NCI-H748 treated with DMSO at 0.1 percent for 48 hours (cell line): ENCODE measurements at places on chromosomes 2 and 18.

DNA sequence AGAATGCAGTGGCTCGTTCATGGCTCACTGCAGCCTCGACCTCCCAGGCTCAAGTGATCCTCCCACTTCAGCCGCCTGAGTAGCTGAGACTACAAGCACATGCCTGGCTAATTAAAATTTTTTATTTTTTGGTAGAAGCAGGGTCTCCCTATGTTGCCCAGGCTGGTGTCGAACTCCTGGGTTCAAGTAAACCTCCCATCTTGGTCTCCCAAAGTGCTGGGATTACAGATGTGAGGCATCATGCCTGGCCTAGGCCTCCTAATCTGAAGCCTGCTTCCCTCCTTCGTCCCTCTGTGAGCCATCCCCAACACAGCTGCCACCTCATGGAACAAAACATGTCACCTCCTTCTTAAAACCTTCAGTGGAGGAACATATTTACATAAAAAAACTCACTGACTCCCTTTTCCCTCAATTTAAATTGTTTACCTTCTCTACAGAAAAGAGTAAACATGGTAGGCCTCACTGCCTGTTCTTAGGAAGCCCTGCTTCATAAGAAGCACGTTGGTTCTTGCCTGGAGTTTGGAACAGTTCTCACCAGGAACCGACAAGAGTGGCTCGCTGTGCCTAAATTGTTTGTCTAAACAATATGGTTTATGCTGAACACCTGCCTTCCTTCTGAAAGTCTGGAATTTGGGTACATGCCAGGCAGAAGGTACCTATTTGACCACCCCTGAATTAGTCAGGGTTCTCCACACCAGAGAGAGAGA is 12.1 kb upstream of the RHOB start:
- DNase-seq = no peak

DNA sequence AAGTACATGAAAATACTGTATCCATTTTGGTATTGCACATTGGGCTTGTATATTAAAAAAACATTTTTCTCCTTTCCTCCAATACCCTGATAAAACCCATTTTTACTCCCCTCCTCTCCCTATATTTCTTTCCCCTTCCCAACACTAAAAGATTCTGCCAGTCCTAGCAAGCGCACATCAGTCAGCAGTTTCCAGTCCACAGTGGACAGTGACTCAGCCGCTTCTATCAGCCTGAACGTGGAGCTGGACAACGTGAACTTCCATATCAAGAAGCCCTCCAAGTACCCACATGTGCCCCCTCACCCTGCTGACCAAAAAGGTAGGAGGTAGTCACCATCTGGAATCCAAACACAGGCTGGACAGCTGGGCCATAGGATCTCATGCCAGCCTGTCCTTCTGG is 38.6 kb downstream of the PIKFYVE start:
- DNase-seq = no peak

DNA sequence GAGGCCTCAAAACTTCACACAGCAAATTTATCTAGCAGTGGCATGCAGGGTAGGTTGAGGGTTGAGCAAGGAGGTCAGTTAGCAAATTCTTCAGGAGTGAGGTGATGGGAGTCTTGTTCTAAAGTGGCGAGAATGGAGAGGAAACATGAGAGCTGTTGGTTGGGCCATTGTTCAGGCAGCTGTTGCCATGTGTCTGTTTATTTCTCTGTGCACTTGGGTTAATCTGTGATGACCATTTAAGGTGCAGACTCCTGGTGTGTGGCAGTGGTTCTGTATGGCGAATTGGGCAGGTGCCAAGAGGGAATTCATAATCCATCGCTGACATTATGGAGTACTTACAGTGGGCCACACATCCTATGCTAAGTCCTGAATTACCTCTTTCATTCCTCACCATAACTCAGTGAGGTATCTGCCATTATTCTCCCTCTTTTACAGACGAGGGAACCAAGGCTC is 30.4 kb downstream of the TMEM178A start:
- peak; percentile 91 for DNase-seq

DNA sequence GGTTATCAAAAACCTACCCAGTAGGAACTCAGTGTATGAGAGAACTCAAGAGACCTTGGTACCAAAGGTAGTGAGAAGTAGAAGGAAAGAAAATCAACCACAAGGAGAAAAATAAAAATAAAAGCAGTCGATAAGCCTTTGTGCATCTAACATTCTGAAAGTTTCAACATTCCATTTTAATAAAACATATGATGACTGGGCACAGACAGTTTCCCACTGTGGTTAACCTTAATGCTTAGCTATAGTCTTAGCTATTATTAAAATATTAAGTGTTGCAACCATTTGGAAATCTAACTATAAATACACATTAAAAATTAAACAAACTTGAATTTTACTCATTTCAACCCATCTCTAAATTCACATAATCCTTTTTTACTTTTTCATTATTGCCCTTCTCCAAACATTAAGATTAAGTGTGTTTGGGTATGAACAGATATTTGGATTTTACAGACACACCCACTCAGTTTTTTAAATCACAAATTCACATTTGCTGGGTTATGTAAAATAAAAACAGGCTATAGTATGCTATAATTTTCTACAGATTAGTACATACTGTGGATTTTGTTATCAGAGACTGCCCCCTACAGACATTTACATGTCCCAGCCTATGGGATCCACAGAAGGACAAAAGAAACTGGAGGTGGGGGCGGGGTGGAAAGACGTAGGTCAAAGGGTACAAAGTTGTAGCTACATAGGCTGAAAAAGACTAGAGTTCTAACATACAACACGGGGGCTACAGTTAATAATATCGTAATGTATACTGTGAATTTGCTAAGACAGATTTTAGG is 32.8 kb downstream of the SRBD1 start:
- peak; percentile 11 for DNase-seq

- DNase-seq = peak; percentile 86
Observed at GRCh38 chr18:43571078-43571689, 293.9 kb upstream of the SYT4 start.

- no peak for DNase-seq
Observed at GRCh38 chr2:43152741-43153647, 73.4 kb downstream of the ZFP36L2 start.

DNA sequence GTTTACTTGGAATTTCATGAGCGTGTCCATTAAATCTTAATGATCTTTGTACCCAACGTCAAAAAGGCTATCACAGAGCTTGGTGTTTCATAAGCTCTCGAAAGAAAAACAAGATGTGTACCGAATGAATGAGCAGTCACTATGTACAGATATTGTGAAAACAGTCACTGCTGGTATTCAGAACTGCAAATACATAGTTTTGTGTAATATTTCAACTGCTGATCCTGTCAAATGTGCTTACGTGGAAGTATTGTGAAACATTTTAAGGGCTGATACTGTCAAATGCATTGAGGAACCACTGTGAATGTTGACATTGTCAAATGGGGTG is 184.2 kb upstream of the KLHL29 start:
- no peak for DNase-seq

GRCh38 chr2:137935591-137935990 is 28.7 kb upstream of the HNMT start:
- no peak for DNase-seq

DNA sequence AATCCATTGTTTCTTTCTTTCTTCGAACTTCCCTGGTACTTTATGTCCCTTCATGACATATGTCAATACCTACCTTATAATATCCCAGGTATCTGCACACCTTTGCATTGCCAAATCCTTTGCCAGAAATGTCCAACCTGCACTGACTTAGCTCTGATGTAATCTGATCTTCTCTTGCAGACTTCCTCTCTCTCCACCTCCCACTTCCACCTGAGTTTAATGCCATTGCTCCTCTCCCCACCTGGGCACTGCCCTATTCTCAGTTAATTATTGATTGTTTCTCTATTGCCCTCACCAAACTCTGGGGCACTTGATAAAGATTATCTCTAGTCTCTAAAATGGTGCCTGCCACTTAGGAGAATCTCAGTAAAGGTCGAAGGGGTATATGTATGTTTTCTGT is 23.0 kb downstream of the ARHGAP15 start:
- DNase-seq = no peak

- DNase-seq = no peak
Observed at GRCh38 chr2:2452961-2453360, 121.9 kb upstream of the MYT1L start.

- DNase-seq = no peak
Observed at GRCh38 chr18:50849419-50849821, 29.5 kb upstream of the ME2 start.

DNA sequence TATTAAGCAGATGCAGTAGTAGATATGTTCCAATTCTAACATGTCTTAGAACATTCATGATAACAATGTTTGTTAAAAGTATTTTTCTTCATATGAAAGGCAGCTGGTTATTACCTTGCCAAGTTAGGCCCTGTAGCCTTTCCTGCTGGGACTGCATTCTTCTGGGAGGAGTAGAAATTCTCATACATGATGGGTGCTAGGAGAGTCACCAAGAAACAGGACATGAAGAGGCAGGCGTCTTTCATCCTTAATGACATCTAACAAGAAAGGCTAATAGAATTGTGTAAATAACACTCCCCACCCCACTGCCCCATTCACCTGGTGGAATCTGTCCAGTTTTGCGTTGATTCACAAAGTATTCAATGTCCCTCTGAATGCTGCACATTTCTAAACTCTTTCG is 24.7 kb upstream of the EPG5 start:
- no peak for DNase-seq

GRCh38 chr2:163984986-163985385 is 249.2 kb upstream of the FIGN start:
- DNase-seq = no peak

DNA sequence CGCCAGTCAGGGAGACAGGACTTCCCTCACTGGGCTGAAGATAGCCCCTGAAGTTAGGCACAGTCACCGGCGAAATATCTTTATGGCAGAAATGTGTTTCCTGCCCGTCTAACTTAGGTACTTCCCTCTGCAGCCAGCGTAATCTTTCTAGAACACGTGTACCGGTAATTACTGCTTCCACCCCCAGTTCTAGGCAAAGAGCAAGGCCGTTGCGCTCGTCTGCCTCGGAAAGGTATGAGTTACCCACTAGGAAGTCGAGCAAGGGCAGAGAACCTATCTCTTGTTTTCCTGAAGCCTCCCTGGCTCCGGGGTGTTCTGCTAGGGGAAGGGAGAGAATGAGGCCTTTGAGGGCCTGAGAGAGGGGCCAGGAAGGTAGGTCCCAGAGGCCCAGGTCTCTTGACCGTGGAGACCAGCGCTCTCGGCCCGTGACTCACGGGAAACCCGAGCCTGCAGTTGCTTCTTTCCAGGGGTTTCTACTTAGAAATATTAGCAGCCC is 70.0 kb downstream of the TWSG1 start:
- DNase-seq = no peak

DNA sequence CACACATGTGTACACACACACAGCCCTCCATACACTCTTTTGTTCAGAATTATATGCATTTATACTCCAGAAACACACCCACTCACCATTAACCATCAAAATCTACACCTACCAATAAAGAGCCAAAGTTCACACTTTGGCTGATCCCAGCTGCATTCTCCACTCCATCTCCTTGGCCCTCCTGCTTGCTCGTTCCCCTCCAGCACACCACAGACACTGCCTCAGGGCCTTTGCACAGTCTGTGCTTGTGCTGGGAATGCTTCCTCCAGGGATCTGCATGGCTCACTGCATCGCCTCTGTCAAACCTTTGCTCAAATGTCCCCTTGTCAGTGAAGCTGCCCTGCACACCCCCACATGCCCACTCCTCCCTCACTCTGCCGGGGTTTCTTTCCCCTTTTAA is 46.0 kb downstream of the POMC start:
- DNase-seq = no peak

- DNase-seq = no peak
Observed at GRCh38 chr2:221999717-222000116, 299.1 kb downstream of the PAX3 start.

GRCh38 chr18:40852406-40852805 is 1102.6 kb upstream of the PIK3C3 start:
- no peak for DNase-seq

DNA sequence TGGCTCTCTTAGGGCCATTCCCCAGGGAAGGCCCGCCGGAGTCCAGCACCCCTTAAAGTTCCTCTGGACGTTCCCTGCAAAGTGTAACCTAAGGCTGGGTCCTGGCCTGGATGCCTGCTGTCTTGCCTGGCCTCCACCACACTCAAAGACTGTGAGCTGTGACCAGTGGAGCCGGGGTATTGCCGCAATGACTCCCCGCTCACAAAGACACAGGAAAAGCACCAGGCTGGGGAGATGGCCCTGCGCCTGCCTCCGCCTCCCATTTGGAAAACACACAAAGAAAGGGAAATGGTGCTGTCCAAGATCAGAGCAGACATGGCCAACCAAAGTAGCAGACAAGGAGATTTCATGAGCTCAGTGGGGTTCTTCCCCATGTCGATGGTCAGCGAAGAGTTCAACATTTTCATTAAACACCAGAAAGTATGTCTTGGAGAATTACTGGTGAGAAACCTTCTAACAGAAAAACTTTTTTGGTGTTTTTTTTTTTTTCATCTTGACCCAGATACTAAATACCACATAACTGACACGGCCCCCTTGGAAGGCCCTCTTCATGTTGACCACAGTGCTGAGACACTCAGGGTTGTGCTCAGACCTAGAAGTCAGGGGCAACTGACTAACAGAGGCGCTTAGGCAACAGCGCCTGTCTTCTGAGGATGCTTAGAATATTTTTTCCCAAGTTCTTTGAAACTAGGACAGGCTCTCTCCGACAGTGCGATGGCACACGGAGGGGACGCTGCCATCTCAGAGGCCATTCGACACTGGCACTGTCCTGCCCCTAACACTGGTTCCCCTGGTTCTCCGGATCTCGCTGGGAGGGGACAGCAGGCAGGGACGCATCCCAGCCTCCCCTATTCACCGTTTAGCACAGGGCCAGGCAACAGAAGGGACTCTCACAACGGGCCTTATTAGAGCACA is 226.4 kb upstream of the ID2 start:
- DNase-seq = no peak

GRCh38 chr2:45849491-45850283 is 198.2 kb downstream of the PRKCE start:
- no peak for DNase-seq

DNA sequence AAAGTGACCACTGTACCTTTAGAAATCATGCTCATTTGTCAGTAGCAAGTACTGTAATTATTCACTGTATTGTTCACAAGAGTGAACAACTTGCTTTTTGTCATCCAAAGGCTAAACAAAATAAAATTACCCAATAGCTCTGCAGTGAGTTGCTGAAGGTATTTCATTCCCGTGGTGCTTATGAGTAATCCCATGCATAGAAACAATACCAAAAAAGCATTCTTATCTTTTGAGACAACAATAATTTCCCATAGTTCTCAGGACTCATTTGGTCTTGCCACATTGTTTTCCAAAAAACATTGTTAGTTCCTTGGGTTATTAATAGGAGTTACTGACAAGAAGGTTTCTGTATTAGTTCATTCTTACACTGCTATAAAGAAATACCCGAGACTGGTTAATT is 503.2 kb upstream of the FAM98A start:
- no peak for DNase-seq
